A549 treated with CpdA at 1 μM for 4 hours (cell line): ENCODE measurements at places on chromosomes 12 and 14. TPM values are rescaled to one million over a fixed set of nuclear protein-coding genes. Genes with fewer than 3 reads are reported as not detected.

LBHD2 gene
- total RNA-seq = 0.17 TPM in 1 of 5 replicates, not detected in the others

C3AR1 gene
- total RNA-seq = not detected in 5 replicates

C14orf132 gene
- 4.3 to 5.5 TPM (median 5.1 TPM) in 5 replicates for total RNA-seq

OVCH1 gene
- total RNA-seq = not detected in 5 replicates

RND1 gene
- 18.7 to 26.5 TPM (median 19.9 TPM) in 5 replicates for total RNA-seq
